ENCODE measurements at places on chromosomes 4 and X.

DNA sequence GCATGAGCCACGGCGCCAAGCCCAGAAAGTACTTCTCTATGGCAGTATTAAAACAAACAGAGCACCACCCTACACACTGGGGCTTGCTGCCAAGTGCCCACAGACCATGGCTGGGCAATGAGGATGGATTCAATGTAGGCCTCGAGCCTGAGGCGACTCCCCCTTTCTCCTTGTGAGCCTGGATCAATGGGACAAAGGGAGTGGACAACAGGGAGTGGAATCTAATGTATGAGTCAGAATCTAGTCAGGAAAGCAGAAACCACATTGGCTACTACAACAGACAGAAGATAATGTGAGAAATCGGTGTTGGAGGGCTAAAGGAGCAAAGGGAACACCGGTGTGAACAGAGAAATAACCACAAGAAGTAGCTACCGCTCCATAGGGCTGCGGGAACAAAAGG, 37.7 kb upstream of the OCIAD2 start:
- no peak for DNase-seq

DNA sequence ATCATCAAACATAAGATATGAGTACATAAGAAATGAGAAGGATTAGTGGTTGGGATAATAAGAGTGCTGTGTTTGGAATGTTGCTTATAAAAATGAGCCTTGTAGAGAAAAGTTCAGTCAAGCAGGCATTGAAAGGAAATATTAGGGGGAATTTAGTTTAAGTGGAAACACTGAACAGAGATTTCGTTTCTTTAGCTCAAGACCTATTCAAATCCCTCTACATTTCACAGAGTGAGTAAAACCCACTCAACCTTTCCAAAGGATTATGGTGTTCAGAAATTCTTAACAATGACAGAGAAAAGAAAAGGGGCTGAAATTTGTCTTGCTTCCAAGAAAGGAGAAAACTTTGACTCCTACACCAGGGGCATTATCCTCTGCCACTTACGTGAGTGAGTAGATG, 1072.4 kb upstream of the LCORL start:
- DNase-seq = no peak

- no peak for DNase-seq
These were observed 349.5 kb upstream of the CPXCR1 start for GRCh38 chrX:88397551-88397950.

DNA sequence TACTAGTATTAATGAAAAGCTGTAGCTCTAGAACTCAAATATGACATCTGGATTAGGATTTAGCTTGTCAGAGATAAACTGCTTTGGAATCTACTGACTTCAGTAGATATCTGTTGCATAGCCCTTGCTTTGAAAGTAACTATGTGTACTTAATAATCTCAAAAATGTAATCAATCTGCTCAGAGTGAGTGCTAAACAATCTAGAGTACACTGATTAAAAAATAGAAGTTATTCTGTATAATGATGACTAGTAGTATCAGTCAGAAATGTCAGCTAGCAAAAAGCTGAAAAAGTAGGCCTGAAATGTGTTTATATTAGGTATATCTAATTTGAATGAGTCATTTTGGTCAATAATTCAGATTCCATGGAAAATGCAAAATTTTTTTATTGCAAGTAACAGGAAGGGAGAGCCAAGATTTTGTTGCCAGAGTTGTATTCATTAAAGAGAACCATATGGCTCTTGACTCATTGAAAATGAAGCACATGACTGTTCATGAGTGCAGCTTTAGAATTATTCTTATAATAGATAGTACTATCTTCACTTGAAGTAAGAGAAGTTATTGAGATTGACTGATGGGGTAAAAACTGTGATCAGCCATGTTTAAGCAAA, 20.0 kb downstream of the CLCN3 start:
- DNase-seq = no peak

DNA sequence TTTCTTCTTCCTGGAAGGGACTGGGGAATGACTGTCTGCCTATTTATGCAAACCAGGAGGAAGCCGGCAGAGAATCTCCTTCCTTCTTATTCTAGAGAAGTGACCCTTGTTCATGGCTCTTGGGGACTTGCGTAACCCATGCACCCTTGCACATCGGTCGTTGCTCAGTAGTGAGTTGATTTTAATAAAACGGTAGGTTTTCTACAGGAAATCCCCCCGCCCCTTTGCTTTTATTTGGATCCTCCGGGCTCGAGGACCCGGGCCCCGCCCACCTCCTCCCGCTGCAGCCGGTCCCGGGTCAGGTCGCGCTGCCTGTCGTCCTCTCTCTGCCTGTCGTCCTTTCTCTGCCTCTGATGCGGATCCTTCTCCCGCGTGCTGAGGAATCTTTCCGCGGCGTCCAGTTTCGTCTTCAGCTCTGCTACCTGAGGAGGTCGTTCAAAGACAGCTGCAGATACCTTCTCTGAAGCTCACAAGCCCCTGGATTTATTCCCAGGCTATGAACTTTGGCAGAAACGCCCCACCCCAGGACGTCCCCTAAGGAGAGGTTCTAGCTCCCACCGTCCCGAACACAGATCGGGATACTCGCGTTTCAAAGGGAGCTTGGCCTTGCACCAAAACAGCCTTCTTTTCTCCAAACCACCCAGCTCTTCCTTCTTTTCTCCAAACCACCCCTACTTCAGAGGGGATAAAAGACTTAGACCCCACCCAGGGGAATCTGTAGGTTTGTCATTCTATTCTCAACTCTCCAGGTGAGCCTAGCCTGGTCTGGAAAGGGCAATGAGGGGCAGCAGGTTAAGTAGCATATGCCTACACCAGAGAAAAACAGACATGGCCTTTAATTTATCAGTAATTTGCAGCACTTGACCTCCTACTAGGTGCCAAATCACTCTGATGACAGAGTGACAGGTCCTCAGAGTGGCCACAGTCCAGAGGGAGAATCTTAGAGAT, 7.0 kb downstream of the TNIP3 start:
- DNase-seq = peak; percentile 19

DNA sequence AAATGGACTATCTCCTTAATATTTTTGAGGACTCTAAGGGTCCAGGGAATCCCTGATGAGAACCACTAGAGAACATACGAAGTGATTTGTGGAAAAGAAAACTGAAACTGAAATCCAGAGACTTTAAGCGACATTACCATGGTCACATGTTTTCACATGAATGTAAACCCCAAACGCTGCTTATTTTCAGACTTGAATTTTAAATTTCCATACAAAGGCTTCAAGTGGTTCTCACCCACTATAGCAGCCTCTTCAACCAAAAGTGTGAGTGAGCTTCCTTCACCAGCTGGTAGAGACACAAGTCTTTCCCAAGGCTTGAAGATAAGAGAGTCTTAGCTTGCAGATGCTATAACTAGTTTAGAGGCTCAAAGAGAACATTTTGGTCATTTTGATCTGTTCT, 232.7 kb downstream of the MGST2 start:
- no peak for DNase-seq
